ENCODE measurements at places on chromosomes 3 and 15. TPM values are rescaled to one million over a fixed set of nuclear protein-coding genes. Genes with fewer than 3 reads are reported as not detected.

Gene P2RY13
- 4.7 TPM for total RNA-seq

Gene CCR3
- total RNA-seq: not detected

Gene KBTBD8
- total RNA-seq: 1.8 TPM

Gene INSYN1
- total RNA-seq: 5.0 TPM

Gene MYO5C
- 18.5 TPM for total RNA-seq

Gene PLCB2
- total RNA-seq: 31.9 TPM

Gene HCN4
- total RNA-seq: not detected

Gene CHD2
- total RNA-seq: 90.9 TPM

Gene ACVR2B
- 2.7 TPM for total RNA-seq

Gene CCDC80
- 426 TPM for total RNA-seq

Gene PCOLCE2
- total RNA-seq: 255 TPM

- DNase-seq: no peak
Measured at GRCh38 chr15:48470096-48470495, 138.9 kb downstream of the DUT start.

- no peak for DNase-seq
Measured at GRCh38 chr3:124923833-124924232, 10.7 kb downstream of the MUC13 start.

- no peak for DNase-seq
Measured at GRCh38 chr3:187291512-187292132, at the start of gene MASP1. MASP1 (minus strand) TSS chr3:187291737; CDS start chr3:187291632, 105 bp downstream.

DNA sequence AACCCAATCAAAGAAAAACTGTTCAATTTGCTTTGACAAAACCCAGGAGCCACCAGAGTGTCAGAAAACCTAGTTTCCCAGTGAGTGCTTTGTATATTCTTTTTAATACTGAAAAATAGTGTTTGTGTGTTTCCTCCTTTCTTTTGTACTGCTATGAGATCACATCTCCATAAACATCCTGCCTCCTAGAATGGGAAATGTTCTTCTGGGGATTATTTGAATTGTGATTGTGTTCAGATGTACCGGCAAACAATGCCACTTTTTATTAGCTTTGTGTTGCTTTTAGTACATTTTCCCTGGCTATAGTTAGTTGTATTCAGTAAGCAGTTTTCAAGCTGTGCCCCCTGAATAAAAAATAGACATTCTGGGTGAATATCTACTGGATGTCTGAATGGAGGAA is 148.0 kb upstream of the NR2E3 start:
- DNase-seq: no peak

DNA sequence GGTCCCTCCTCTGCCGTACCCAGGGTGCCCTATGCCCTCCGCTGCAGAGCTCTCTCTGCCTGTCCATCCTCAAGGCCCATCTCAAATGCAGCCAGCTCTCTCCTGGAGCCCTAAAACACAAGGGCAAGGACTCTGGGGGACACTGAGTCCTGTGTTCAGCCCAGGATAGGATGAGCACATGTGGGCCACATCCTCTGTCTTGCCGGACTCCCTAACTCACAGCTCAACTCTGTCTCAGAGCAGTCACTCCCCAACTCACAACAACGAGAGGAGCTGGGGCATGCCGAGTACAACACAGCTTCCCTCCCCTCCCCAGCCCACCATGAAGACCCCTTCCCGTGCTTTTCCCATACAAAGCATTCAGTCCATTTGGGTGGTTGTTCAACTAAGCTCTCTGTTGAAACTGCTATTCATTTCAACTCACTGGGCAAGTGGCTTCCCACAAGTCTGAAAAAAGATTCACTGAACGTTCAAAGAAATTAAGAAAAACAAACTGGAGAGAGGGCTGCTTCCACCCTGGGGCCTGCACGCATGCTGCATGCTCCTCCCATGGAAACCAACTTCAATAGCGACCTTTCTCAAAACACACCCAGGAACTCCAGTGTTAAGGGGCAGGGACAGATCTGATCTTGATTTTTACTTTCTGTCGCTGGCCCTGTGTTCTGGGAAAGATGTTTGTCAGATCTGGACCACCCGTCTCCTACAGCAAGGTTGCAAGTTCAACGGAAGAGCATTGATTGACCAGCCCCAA is 124.3 kb upstream of the IGF1R start:
- peak; percentile 53 for DNase-seq

DNA sequence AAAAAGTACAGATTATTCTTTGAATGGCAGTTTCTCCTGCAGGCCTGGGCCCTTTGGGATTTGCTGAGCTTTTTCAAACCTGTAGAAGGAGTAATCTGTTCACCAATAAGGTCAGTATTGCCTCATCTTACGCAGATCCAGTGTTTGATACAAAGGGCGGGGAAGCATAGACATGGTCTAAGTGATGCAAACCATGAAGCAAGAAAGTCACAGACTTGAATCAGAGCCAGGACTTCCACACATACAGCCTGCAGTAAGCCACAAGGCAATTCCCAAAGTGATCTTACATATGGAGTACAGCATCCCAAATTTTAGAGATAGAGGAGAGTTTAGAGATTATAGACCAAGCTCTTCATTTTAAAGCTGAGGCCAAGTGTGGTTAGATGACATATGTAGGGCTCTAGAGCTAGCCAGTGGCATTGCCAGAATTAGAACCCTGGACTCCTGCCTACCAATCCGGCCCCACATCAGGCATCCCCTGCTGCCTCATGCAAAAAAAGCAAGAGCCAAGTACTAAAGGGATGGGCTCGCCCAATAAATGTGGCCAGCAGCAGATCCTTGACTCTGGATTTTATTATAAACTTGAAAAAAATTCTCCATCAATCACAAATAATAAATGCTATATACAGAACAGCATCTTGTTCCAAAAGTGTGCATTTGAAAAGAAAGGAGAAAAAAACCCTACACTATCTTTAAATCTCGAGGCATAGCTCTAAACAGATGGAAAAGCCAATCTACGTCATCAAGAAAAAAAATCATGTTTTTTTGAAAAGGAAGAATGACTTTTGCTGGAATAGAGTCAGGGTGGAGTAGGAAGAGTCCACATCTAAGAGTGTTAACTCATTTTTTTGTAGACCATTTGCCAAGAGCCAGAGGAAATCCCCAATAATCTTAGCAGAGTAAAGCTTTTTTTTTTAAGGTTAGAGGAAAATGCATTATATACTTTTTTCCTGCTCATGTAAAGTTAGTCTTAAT is 24.0 kb downstream of the ABI3BP start:
- no peak for DNase-seq

DNA sequence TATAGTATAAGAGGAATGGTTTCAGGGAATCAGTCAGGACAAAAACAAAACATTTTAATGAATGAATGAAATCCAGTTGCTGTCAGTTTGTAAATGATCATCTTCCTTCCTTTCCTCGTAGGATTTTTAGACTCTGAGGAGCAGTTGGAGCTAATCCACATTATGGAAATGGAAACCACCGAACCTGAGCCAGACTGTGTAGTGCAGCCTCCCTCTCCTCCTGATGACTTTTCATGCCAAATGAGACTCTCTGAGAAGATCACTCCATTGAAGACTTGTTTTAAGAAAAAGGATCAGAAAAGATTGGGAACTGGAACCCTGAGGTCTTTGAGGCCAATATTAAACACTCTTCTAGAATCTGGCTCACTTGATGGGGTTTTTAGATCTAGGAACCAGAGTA is 3.1 kb downstream of the TIPARP start:
- DNase-seq: no peak

DNA sequence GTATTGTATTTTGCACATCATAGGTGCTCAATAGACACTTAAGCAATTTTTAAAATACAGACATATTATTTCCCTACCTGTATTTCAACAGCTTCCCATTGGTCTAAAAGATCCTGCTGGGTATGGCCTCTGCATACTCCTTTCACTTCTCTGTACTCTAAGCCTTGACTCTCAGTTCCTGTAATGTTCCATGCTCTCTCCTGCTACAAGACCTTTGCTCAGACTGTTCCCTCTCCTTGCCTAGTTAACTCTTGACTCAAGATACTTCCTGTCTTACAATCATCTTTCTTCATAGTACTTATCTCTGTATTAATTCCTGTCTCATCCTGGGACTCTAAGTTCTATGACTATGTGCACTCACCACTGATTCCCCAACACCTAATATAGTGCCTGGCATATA is 1.7 kb downstream of the SCN11A start:
- DNase-seq: no peak

- no peak for DNase-seq
Measured at GRCh38 chr15:69557020-69557706, 104.5 kb downstream of the RPLP1 start.

DNA sequence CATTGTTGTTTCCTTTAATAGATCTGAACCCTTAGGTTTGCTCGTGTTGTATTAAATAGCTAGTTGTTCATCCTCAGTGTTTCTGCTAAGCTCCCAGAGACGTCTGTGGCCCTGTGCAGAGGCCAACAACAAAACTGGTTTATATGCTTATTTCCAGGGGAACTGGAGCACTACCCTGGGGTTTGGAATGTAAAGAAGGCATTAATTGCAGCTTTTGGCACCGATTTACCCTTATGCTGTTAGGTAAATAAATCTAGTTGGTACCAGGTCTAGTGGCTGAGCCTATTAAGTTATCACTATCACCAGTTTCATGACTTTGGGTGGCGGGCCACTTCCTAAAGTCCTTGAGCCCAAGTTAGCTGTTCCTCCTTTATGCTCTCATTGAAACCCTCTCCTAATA is 12.0 kb downstream of the VPS8 start:
- no peak for DNase-seq

DNA sequence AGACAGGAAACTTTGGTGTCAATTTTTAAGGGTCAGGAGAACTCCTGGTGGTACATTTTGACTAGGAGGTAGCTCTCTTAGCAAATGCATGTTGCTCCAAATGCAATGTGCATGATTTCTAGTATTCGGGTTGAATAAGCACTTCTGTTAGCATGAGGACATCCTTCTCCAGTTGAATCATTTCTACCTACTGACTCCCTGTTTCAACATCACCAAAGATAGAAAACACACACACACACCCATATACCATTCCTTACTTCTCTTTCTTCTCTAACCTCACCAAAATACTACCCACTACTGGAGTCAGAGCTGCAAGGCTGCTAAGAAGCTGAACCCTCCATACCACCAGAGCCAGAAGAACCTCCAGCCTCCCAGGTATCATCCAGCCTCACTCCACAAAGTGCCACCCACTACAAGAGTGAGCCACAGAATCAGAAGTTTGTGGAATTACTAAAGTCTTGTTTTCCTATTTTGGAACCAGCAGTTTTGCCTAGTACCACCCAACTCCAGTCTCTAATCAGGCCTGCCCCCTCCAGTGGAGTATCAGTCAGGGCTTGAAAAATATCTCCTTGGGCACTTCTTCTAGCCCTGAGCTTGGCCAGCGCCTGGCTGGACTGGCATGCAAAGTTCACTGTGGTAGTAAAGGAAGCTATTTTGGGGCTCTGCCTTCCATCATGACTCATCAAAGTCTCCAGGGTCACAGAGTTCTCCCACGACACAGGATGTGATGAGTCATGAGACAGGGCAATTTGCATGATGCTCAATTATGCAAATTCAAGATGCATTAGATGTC is 110.3 kb downstream of the CYP19A1 start:
- no peak for DNase-seq

- DNase-seq: no peak
Measured at GRCh38 chr3:45529697-45530096, 64.9 kb upstream of the LIMD1 start.

GRCh38 chr15:100592898-100593297 is 9.1 kb downstream of the LINS1 start:
- no peak for DNase-seq

DNA sequence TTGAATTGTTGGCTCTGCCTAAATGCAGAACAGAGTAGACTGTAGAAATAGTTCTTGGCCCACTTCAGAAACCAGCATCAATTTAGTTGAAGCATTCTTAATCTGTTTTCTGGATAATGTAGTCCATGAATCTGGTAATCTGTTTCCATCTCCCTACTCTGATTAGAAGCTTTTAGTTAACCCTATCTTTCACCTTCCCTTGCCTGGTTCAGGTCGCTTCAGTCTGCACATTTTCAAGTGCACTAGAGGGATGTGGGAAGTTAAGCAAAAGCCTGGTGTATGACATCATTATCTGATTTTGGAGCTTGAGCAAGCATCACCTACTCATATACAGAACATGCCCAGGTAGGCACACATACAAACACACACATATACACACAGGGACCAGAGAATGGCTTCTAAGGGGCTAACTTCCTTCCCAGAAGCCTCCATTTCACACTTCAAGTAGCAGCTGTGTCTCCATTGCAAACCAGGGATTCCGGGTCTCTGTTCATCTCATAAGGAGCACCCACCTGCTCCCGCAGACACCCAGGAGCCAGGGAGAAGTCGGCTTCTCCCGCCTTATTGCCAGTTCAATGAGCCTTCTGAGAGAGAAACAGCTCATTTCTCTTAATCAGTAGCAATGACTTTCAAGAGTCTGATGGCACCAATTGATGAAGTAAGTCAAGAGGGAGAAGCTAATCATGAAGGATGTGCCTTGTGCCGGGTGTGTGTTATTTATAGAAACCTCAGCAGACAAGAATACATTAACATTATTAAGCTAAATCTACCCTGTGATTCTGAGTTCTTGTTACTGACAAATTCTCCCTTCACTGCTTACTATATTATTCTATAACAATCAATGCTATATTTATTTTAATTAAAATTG is 347.9 kb upstream of the STAC start:
- no peak for DNase-seq

- no peak for DNase-seq
Measured at GRCh38 chr3:100454677-100455076, 37.7 kb upstream of the TMEM45A start.

- no peak for DNase-seq
Measured at GRCh38 chr3:194245474-194245873, 105.7 kb downstream of the CPN2 start.

GRCh38 chr15:45796433-45796832 is 161.6 kb downstream of the SQOR start:
- no peak for DNase-seq

DNA sequence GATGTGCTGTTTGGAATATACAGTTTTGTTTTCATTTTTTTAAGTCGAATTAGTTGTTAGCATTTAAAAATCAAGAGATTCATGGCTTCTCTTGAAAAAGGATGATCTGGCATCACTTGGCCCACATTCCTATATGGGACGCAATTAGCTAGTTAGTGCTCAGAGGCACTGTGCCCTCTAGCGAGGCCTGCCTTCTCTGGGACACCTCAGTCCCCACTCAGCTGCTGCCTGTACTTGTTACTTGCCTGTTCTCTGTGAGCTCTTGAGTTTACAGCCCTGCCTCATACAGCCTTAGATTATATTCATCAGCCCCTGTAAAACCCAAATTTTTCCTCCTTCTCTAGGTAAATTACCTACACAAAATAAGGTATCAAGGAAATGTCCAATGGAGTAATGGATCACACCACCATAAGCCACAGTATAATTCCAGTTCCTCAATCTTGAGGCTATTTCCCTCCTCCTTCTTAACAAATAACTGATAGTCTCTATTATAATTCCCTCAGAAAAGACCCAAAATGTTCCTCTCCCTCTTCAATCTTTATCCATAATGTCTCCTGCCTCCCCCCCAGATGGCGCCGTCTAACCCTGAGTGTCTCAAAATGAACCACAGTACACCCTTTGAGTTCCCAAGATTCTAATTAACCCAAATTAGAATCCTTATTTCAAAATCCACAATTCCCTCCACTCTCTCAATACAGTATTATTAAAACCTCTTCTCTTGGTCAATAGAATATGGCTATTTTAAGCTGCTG is 2.7 kb downstream of the ZMAT3 start:
- DNase-seq: no peak

All from mesenteric fat pad (tissue), 1 donor.